ENCODE measurements at places on chromosomes 7 and 10. TPM values are rescaled to one million over a fixed set of nuclear protein-coding genes. Genes with fewer than 3 reads are reported as not detected.

DNA sequence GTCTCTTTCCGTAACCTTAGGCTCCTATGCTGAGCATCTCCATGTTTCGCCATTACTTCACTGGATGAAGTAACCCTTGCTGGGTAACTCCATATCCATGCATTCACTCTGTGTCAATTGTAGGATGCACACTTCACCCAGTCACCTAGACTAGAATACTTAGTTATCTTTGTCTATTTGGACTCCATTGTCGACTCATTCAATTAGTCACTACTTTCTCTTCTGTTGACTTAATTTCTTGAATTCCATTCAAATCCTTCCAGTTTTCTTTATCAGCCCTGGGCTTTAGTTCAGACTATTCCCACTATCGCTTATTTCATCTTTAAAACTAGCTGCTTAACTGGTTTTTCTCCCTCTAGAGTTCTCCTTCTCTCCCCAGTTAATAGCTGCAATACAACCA, 111.3 kb upstream of the TNS3 start:
- peak; percentile 71 for DNase-seq

The MRLN gene
- not detected for total RNA-seq

DNA sequence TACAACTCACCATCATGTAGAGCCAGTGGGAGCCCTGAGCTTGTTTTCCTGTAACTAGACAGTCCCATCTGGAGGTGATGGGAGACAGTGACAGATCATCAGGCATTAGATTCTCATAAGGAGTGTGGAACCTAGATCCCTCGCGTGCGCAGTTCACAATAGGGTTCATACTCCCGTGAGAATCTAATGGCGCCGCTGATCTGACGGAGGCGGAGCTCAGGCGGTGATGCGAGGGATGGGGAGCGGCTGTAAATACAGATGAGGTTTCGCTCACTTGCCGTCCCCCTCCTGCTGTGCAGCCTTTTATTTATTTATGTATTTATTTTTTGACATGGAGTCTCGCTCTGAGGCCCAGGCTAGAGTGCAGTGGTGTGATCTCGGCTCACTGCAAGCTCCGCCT, 139.3 kb downstream of the CAMK1D start:
- no peak for DNase-seq

- DNase-seq: no peak
Observed at GRCh38 chr7:88540012-88540411, 219.5 kb upstream of the ZNF804B start.

The PHYH gene
- 19.1 TPM for total RNA-seq

The TRIL gene
- total RNA-seq: 0.32 TPM

GRCh38 chr10:125005312-125006187, 63.6 kb downstream of the ZRANB1 start:
- DNase-seq: no peak

DNA sequence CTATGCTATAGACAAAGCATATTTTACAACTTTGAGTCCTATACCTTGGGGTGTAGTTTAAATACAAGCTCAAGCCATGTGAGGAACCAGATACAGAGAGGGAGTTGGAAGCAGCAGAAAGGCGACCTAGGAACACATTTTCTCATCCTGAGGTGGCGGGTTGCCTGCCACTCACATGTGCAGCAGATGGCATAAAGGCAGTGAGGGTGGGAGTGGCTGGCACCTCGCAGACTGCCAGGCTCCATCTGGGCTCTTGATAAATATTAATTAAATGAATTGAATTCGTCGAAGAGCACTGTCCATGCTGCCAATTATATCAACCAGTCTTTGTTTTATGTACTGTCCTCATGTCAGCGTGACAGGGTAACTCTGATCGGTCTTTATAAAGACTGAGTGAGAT, 79.0 kb upstream of the SEMA3C start:
- DNase-seq: no peak

The PTF1A gene
- total RNA-seq: not detected

DNA sequence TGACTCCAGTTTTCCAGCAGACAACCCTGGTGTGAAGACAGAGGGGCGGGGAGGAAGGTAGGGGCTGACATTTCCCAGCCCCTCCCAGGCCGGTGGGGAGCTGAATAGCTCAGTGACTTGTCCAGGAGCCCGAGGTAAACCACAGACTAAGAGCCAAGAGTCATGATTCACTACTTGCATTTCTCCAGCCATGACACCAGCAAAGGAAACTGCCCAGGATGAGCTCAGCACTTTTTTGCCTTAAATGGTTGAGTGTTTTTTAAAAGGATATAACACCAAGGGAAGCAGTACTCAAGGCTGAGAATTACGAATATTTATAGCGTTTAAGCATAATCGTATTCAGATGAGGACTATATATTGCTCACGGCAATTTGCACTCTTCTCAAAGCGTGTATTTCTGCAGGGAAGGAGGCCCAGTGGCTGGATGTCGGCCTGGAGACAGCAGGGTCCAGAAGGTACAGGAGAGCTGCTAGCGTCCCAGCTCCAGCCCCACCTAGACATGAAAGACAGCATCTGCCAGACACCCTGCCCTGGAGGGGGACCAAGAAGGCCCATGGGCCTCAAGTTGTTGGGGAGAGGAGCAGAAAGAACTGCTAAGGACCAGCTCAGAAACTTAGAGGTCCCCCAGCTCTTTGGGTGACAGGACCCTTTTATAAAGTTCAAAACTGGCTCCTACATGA, 141.4 kb downstream of the GRID1 start:
- peak; percentile 87 for DNase-seq

The VWA2 gene
- total RNA-seq: not detected

The WDFY4 gene
- not detected for total RNA-seq

DNA sequence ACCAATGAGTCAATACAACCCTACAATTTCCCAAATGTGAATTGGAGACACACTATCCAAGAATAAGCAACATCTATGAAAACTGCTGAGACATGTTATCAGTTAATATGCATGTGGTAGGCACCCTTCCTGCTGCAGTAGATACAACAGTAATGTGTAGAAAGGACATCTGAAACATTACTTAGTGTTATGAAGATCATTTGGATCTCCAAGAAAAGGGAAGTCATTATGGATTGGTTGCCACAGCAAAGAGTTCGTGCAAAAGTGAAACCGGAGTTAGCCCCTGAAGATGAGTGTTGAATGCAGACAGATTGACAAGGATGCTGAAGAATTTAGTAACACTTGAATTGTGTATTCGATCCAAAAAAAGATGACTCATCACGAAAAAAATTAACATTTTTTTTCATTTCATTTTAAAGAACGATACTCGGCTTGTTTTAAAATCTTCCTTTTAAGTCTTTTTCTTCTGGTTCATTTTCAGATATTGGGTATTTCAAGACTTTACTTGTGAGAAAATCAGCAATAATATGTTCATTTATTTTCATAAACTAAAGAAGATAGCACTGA, 322.4 kb upstream of the KLF6 start:
- no peak for DNase-seq

The CDHR3 gene
- total RNA-seq: 2.6 TPM

GRCh38 chr10:14659626-14660196, 115.0 kb downstream of the FAM107B start:
- DNase-seq: peak; percentile 5
